NCI-H1436 treated with DMSO at 0.1 percent for 48 hours (cell line): ENCODE measurements at places on chromosomes 2 and 18.

DNA sequence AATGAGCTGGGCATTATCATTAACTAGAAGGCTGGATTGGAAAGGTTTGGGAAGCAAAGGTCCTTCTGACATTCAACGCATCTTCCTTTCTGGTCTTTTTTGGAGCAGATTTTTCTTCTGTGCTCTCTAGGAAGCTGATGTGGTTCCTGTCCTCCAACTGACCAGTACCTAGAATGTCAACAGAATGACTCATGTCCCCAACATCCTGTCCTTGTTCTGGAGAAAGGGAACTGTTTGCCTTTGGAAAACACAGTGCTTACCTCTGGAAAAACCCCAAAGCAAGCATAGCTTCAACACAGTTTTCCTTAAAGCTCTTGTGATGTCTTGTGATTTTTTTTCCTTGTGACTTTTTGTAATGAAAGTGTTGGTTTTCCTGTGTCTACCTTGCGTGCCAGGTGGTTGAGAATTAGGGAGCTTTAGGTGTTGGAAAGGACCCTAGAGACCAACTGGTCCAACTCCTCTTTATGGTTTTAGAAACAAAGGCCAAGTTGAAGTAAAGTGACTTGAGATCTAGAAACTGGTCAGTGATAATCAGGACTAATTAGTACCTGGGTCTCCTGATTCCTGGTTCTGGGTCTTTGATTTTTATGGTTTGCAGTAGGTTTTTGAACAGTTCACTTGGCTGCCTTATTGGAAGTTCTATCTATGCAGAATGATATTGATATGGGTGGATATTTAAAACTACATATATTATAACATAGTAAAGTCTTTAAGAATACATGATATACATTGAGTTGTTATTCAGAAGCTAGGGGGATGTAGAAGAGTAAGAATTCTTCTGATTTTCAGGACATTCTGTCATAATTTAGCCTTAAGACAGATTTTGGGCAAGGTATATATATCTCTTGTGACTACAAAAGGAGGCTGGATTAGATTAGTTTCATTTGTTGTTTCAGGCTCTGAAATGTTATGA is 70.5 kb downstream of the FMNL2 start:
- no peak for DNase-seq

DNA sequence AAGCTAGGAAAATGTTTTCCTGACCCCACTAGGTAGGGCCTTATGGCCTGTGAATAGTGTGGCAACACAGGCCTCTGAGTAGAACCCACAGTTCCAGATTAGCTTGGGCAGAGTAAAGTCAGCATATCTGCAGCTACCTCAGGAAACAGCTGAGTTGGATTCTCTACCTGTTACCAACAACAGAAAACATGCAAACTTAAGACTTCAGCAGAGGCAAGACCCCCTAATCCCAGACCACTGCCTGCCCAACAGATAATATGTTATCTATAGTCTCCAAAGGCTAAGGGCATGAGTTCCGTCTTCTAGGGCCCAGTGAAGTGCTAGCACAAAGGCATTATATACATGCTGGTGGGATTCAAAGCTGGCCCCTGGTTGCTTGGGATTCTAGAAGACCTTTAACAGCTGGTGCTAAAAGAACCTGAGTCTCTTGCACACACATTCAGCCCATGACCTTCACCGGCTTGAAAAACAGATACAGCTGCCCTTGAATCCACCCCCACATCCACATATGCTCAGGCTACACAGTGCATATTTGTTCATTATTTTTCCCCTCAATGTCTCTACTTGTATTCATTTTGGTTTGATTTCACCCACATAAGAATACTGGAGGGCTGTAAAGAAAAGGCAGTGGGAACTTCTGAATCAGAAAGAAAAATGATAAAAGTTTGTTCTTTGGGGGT is 13.5 kb upstream of the UBXN4 start:
- DNase-seq, result no peak

DNA sequence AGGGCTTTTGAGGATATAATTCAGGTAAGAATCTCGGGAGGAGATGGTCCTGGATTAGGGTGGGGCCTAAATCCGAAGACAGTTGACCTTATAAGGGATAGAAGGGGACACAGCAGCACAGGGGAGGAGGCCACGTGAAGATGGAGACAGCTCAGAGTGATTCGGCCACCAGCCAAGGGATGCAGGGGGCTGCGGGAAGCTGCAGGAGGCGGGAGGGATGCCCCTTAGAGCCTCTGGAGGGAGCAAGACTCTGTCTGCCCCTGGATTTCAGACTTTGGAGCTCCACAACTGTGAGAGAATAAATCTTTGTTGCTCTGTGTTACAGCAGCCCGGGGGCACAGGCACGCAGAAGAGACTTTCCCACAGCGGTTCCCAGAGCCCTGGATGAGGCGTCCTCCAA is 143.7 kb downstream of the ASB1 start:
- no peak for DNase-seq

DNA sequence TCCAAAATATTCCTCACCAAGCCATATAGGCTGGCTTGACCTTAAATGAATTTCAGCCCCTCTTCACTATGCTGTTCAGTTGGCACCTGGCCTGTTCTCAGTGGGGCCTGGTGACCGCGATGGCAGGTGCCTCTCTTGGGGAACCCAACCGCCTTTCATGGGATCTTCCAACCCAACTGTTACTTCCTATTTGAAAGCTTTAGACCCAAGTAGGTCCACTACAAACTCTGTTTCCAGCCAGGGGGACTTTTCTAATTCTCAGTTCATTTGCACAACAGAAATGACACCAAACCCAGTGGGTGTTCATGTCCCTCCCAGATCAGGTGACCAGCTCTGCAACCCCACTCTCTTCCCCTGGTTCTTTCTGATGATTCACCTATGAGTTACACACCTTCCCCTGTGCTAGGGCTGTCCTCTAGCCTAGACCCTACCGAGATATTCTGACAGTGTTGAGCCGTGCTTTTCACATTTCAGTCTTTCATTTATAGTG is 35.6 kb upstream of the NDUFV2 start:
- DNase-seq, result no peak

DNA sequence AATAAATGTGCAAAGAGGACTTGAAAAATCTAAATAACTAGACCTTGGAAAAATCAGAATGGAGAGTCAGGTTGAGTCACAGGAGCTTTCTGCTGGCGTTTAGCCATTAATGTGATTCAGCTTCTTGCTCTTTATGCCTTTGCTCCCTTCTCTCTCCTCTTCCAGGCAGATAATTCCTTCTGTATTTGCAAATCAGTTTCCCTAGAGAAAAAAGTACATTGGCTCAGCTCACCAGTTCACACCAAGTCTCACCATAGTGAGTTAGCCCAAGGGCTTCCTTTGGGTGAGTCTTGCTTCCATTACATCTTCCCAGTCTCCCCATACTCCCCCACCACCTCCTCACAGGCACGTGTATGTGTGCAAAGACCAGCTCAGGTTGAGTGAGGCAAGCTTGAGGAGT is 73.6 kb downstream of the CYBRD1 start:
- no peak for DNase-seq

DNA sequence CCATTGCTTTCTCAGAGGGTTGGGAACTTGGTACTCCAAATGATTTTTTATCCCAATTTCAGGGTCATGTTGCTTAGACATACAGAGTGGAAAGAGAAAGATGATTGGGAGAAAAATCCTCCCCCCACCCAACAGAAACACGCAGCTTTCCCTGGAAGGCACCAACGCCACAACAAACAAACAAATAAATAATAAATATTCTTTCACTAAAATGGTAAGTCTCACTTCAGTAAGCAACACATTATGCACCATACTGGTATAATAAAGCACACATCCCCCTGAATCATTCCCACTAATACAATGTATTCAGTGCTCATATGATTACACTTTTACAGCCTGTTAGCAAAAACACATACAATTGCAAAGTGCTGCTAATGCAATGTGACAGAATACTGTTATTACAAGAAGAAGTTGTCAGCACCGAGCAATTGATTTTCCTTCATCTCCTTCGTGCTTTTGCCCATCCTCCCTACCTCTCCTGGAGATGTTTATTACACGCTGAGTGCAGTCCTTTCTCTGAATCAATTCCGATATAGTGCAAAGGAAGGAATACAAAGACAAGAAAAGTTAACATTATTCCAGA is 359.9 kb downstream of the TXNL1 start:
- DNase-seq, result no peak

DNA sequence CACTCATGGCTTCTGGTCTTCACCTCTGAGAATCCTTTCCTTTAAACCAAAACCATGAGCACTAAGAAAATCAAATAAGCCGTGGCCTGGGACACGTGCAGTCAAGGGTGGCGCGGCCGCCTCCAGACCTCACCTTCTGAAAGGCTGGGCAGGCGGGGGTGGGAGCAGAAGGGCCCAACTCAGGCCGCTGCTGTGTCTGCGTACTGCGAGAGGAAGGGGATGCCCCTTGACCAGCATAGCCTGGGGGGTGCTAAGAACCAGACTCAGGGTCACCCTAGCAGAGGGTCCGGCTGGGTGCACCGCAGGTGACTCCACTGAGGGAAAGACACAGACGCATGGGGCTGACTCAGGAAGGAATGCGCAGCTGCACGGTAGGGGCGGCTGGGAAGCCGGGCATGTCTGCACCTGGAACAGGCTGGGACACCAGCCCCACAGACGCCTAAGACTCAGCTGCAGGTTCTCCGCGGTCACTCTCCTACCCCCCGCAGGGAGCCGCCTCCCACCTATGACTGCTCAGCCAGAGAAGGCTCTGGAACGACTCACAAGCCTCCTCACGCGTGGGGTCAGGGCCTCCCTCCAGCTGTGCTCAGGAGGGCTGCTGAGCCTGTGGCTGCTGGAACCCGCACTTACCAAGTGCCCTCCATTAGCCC is 432.4 kb upstream of the MYT1L start:
- no peak for DNase-seq

GRCh38 chr18:49178321-49178720 is 227.6 kb upstream of the SMAD7 start:
- no peak for DNase-seq

DNA sequence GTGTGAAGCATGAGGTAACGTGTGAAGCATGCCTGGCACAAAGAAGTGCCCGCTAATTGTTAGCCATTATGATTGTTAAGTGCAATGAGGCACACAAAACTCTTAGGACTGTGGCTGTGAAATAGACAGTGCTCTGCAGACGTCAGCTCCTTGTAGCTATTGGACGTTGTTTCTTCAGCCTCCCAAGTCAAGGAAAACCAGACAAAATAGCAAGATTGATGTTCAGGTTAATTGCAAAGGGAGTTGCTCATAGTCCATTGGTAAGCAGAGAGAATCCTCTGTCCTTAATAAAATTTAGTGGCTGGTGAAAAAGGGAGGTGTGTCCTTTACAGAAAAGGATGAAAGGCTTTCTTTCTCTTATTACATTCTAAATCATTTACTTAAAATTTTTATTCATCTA is 54.6 kb upstream of the MBP start:
- DNase-seq, result no peak

- no peak for DNase-seq
Observed at GRCh38 chr2:45009928-45010701, 863 bp upstream of the SIX2 start.

DNA sequence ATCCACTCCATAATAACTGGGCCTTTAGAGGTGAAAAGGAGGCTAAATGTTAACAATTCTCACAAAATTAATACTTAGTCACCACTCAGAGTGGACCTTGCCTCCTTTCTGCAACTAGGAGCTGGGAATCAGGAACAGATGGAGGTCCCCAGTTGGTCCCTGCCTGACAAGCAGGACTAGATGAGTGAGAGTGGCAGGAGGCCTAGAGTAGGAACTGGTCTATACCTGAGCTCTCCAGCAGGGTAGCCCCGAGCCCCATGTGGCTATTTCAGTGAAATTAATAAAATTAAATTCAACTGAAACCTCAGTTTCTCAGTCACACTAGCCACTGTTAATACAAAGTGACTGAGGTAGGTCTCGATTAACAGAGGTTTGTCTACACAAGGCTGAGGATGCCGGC is 150.5 kb downstream of the MYO5B start:
- no peak for DNase-seq

DNA sequence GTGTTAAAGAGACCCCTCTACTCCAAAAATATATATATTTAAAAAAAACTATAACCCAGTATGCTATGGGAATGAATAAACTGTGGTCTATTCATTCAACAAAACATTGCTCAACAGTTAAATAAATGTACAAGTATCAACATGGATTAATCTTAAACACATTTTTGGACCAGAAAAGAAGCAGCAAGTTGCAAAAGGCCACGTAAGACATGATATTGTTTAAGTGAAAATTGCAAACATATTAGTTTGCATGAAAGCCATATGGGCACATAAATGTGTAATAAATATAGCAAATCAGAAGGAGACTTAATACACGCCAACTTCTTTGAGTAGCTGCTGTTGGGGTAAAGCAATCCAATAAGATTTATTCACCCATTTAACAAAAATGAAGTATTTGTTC is 321.5 kb downstream of the FBXO15 start:
- DNase-seq, result no peak

DNA sequence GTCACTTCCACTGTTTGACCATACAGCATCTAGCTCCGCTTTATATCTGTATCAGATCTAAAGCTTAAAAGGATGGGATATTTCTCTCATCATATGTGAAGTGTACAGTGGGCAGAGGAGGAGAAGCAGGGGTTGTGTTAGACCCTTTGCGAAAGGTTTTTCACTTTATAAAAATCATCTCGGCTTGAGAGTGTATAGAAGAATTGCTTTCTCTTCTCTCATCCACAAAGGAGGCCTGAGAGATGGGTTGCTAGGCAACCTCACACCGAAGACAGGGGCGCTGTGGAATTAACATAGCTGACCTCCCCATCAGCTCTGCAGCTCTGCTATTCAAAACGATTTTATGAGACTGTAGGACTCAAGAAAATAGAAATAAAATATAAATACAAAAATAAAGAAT is 70.2 kb upstream of the GALNT3 start:
- no peak for DNase-seq
